ENCODE measurements at places on chromosomes 3 and 15.

DNA sequence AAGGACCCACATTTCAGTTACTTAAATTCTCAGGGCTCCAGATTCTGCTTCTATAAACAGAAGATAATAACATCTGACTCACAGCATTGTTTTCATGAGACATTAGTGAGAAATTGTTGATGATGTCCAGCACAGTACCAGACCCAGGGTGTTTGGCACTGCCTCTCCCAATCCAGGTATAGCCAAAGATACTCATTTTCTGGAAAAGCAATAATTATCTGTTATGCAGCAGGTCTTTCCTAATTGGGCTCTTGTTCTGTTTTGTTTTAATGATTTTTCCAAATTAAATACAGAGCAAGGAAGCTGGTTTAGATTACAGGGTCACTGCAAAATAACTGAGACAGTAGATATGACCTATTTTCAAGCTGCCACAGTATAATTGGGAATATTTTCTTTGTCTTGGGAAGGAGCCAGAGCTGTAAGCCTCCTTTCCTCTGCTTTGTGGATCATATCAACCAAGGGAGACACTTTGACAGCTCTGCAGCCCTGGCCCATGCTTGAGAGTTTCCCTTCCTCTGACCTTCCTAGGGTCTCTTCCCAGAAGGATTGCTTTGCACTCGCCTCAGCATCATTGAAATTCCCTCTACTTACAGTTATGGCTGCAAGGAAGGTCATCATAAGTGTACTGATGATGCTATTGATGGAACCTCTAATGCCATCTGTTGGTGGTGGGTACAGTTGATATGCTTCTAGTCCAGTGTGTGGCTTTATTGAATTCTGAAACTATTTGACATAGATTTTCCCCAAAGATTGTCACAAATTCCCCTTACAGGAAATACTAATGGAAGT lies 522.4 kb upstream of the ADAMTS9 start:
- DNase-seq: no peak

DNA sequence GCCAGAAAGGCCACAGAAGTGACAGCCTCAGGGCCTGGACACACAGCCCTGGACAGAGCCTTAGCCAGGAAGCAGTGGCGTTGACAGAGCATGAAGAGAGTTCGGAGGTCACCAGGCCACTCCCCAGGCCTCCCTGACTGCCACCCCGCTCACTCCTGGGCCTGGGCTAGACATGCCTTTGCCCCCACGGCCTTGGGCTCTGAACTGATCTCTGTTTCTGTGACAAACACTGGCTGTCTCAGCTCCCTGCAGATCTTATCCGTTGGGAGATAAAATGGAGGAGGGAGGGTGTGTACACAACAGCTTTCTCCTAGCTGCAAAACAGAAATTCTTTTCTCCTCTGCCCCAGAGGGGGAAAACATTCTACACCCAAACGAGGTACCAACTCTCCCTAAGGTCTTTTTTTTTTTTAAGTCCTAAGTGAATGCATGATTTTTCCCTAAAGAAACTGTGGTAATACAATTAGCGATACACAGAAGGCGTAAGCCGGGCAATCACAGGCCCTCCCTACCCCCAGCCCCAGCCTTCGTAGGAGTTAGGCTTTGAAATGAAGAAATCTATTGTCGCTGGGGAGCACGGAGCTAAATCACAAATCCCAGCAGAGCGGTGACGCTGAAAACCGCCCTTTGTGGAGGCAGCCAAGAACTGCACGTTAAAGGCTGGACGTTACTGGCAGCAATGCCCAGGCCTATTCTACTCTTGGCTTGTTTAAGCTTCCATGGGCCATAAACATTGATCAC lies 45.0 kb downstream of the SRGAP3 start:
- peak; percentile 13 for DNase-seq

DNA sequence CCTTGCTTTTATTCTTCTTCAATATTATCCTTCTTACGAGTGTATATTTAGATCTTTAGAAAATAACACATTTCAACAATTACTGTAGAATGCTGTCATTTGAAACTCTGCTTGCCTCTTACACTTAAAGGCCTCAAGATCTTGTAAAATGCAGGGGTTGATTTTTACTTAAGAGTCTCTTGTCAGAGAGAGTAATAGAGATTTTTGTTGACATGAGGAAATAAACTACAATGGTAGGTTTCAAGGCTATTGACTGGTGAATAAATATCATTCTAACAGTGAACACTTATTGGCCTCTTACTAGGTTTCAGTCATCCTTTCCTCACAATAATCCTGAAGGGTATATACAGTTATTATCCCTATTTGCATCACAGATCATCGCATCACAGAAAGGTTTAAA lies 344.6 kb downstream of the GBE1 start:
- no peak for DNase-seq

GRCh38 chr3:51063053-51063452 lies 322.0 kb upstream of the MANF start:
- DNase-seq: no peak

DNA sequence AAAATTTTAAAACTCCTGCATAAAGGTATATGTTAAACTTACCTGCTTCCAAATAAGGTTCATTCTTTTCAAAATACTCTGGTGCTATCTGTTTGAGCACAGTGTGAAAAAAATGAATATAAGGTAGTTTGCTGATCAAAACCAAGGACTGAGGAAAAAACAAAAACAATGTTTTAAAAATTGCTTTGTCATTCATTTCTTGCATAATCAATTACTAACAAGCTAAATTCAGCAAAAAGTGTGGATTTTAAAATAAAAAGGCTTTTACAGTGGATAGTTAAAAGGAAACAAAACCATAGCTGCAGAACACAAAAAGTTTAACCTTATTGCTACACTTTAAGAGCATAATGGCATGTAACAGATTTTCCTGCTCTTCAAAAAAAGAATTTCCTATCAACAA lies 31.5 kb downstream of the DENND6A start:
- DNase-seq: no peak

DNA sequence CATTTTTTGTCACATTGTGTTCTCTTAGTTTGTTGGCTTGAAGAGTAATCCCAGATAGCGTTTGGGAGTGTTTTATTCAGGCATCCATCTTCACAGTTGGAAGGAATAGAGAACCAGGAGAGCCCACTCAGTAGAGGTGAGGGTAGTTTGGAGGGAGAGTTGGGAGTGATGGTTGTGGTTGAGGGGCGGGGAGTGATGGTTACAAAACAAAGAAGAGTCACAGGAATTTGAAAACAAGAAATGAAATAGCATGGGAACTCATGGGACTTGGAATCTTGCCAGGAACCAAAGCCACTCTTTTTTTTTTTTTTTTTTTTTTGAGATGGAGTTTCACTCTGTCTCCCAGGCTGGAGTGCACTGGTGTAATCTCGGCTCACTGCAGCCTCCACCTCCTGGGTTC lies 36.3 kb downstream of the DUT start:
- DNase-seq: no peak

- DNase-seq: no peak
Measured at GRCh38 chr15:55398243-55398642, 9.9 kb downstream of the CCPG1 start.

- DNase-seq: no peak
Measured at GRCh38 chr15:60079210-60079609, 75.1 kb downstream of the FOXB1 start.

DNA sequence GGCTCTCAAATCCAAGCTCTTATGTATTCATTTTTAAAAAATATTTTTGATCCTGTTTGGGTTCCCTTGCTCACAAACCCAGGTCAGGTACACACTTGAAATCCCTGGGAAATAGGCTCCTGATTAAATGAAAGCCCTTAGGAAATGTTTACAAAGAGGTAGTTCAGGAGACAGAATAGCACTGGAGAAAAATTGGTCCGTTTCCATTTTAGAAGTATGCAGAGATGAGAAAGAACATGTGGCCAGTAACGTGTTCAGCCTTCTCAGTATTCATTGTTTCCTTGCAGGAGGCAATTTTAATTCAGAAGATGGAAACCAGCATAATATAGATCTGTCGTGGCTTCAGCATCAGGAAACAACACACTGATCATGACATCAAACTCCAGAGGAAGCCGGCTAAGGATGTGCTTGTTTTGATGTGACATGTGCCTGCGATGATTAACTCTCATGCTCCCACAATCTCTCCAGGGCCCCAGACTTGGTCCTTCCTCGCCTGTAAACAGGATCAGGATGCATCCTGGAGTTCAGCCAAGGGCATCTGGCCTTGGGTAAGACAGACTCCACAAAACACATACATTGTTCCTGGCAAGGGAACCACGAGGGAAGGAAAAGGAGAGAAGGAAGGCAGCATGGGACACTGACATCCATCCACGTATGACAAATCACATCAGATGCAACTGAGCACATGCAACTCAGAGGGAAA lies 350.5 kb upstream of the THBS1 start:
- no peak for DNase-seq

GRCh38 chr3:110504401-110504800 lies 567.2 kb upstream of the NECTIN3 start:
- no peak for DNase-seq

DNA sequence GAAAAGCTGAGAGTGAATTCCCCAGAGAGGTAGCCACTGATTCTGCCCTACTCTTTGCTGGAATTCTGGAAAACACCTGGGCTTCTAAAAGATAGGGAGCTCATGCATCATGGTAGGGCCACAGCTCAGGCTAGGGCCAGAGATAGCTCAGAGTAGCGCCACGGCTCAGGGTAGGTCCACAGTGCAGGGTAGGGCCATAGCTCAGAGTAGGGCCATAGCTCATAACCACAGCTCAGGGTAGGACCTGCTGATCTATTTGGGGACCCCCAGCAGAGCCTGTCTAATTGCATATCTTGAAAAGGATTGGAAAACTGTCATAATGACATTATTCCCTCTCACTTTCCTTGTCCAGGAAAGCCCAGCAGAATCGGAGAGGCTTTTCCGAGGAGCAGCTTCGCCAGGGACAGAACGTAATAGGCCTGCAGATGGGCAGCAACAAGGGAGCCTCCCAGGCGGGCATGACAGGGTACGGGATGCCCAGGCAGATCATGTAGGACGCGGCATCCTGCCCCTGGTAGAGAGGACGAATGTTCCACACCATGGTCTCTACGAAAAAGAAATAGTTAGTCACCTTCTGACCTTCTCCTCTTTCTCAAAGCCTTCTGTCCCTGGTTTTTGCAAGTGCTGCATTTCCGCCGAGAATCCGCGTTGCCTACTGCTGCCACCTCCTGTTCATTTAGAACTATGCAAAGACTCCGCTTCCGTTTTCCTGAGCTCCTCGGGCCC lies 14.5 kb downstream of the TAGLN3 start:
- peak; percentile 47 for DNase-seq

- no peak for DNase-seq
Measured at GRCh38 chr3:118909763-118910162, 124.9 kb downstream of the IGSF11 start.

DNA sequence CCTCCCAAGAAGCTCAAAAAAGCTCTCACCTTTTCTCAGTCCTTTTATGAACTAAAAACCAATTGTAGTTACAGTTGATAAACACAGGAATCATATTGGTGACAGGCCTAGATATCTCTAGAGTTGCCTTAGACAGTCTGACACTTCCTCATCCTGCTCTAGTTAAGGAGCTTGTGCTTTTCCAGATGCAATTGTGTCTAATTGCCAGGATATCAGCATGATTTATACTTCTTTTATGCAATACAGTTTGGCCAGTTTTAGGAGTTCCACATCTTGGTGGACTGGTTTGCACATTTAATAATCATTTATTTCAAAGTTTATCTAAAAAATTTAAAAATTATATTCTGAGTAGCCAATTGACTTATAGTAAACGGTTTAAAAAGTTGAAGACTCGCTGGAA lies 95.7 kb downstream of the DUT start:
- DNase-seq: no peak

- no peak for DNase-seq
Measured at GRCh38 chr3:191631496-191631895, 170.5 kb downstream of the PYDC2 start.

DNA sequence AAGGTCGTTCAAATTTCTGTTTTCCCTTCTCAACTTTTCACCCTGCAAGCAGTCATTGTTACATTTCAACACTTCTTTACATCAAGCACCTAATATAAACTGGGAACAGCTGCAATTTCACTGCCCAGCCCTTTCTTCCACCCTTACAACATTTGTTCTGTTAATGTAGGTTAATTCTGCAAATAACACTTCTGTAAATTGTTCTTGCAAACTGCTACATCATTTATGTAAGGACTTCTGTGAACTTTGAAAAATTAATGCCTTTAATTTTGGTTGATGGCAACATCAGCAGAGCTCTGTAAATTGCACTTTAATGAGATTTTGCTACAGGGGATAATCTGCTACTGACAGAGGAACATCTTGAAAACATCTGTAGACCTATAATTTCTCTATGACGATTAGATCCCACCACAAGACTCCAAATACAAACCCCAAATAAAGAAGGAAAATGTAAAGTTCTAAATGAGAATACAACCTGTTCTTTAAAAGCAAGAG lies 93.5 kb downstream of the ZIC4 start:
- DNase-seq: no peak

Data from caudate nucleus (tissue), 63 donors.